Globus pallidus (tissue), 1 donor: ENCODE measurements at places on chromosomes 4 and X.

GRCh38 chr4:184940500-184940899, 77.8 kb upstream of the HELT start:
- no peak for DNase-seq

DNA sequence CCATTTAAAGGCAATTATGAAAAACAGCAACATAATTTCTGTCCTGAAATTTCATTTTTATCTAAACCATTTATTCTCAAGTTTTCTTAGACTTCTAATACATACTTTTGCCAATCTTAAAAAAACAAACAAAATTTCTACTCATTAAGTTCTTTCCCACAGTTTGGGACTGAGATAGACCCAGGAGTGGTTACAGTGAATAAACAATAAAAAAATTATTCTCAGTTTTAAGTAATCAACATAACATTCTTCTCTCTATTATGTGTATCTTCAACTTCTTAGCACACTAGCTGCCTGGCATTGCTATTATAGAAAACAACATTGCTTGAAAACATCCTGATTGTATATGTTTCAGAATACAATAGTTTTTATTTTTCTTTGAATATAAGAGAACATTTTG, 532.8 kb downstream of the IL15 start:
- DNase-seq: no peak

DNA sequence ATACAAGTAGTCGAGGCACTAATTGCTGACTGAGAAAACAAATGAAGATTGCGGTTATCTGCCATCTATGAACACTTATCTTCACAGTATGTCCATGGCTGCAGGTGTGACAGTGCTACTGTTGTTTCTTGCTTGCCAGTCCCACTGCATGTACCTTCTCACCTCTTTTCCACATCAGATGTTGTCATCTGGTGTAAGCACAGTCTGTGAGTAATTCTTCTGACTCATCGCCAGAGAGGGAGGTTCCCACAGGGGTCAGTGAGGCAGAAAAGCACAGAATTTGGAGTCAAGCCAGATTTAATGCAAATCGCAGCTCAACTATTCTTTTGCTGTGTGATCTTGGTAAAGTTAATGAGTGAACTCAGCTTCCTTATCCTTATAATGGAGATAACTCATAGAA, 144.4 kb downstream of the GLRA2 start:
- no peak for DNase-seq

DNA sequence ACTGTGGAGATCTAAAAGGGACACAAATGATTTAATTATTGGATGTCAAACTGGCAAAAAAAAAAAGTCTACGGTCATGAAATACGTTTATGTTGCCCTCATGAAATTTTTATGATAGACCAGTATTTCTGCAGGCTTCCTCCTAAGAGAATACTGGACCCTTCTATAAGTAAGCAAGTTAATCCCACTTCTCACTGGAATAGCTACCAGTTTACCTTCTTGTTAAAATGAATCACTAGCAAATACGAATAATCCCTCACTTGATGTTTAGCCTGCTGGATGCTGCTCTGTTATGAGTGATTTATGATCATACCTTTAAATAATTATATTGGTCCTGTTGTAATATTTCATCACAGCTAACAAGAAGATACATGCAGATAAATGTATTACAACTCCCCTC, 39.6 kb upstream of the GRID2 start:
- DNase-seq: no peak

GRCh38 chrX:7334253-7334935, 186.4 kb upstream of the PUDP start:
- no peak for DNase-seq

DNA sequence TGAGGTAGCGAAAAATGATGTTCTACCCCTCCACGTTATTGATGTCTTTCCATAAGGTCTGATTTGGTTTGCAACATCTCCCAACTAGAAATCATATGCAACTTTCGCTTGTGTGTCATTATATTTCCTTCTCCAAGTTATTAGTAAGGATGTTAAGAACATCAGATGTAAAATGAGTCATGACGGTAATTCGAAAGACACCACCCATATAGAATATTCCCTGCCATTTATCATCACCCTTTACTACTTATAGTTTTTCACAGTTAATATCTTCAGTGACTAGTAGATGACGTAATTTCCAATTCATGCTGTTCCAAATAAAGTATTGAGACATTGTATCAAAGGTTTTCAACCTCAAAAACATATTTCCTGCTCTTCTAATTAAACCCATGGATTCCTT, 146.7 kb upstream of the MAP3K15 start:
- no peak for DNase-seq

DNA sequence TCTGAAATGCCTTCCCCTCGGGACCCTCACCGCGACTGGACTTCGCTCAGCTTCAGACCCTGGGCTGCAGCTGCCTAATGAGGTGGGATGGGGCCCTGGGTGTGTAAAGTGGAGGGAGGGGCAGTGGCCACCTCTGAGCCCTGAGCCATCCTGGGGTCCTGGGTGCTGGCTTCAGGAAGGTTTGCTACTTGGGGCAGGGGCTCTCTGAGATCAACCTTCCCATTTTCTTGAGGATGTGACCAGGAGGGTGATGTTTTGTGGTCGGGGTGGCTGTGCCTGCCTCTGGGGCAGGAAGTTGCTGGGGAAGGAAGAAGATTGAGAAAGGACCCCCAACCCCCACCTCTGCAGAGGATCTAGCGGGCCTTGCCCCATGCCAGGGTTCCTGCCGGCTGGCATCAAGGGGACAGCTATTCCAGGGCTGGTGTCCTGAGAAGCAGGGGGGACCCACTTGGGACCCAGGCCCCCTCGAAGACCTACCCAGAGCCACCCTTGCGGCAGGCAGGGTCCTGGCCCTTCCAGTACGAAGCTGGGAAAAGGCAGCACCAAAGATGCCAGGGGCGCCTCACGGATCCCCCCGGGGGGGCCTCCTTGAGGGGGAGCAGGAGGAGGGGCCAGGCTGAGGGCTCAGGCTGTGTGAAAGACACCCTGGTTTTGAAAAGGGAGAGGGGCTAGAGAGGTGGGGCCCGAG, 6.5 kb downstream of the SH3BP2 start:
- DNase-seq: no peak

GRCh38 chrX:39550795-39551361, 546.9 kb downstream of the BCOR start:
- no peak for DNase-seq

- peak; percentile 52 for DNase-seq
Observed at GRCh38 chrX:73562984-73563737, at the start of gene CHIC1. CHIC1 (plus strand) TSS chrX:73563197; CDS start chrX:73563285, 88 bp downstream.

DNA sequence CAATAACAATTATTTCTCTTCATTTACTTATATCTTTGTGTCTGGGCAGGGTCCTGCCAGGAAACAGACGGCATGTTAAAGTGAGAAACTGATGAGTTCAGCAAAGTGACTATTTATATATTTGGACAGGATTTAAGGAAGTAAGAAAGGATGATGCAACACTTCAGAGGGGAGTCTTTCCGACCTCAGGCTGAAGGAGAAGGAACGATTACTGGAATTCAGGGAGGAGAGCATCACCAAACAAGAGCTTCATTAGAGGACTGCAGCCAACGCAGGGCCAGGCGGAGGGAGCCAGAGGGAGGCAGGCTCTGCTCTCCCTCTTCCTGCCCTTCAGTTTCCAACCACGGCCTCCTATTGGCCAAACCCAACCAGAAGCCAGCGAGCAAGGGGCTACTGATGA, 1.5 kb upstream of the TLR7 start:
- peak; percentile 7 for DNase-seq

GRCh38 chr4:175444512-175444911, 367.6 kb downstream of the GPM6A start:
- DNase-seq: no peak

DNA sequence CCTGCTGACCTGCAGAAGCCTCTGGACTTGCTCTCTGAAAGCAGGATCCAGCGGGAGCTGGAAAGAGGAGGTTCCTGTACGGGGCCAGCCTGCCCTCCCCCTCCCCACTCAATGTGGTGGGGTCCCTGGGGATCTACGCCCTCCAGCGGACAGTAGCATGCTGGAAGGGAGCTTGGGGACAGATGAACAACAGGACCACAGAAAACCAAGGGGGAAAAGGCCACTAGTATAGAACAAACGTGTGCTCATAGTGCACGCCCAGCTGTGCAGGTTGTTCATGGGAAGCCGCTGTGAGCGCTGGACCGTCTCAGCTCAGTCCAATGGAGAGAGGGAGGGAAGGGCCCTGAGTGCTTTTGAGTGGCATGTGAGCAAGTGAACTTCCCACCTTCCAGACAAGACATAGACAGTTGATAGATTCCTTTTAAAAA, 15.8 kb downstream of the HMX1 start:
- no peak for DNase-seq

DNA sequence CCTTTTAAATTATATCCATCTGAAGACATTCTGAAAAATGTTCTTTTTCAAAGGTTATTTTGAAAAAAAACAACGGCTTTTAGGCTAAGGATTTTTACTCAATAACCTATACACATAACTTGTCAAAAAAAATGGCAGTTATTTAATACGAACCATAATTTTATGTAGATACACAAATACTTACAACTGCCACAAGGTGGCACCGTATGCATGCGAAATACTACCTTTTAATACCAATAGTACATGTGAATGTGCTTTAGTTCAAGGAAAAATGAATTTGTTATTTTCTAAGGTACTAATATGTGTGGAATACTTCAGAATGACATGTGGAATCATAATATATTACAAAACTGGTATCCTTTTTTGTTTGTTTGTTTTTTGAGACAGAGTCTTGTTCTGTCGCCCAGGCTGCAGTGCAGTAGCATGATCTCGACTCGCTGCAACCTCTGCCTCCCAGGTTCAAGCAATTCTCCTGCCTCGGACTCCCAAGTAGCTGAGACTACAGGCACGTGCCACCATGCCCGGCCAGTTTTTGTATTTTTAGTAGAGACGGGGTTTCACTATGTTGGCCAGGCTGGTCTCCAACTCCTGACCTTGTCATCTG, 4.6 kb upstream of the MAD2L1 start:
- DNase-seq: peak; percentile 68

GRCh38 chrX:103092942-103093341, at the start of gene NXF3:
NXF3 (minus strand) TSS chrX:103093143; CDS start chrX:103093023, 120 bp downstream.
- DNase-seq: no peak

- no peak for DNase-seq
Observed at GRCh38 chr4:55069248-55069647, 56.1 kb downstream of the KDR start.

DNA sequence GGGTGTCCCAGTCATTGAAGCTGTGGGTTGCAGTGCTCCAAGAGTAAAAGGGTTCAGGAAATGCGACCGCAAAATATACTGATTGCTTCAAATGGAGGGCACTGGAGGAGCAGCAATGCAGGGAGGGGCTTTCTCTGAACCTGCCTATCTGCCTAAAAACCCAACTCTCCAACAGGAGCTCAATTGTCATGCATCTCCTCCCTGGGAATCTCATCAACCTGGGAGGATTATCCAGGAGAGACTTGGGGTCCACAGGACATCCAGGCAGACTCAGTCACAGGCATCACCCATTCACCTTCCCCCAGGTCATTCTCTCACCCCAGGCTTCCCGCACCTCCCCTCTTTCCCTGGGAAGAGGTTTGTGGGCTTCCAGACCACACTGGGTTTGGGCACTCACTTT, 38.2 kb upstream of the TLR3 start:
- no peak for DNase-seq

- no peak for DNase-seq
Observed at GRCh38 chrX:144946666-144947065, 300.6 kb upstream of the SPANXN1 start.

- no peak for DNase-seq
Observed at GRCh38 chrX:79107891-79108718, 36.4 kb upstream of the GPR174 start.

DNA sequence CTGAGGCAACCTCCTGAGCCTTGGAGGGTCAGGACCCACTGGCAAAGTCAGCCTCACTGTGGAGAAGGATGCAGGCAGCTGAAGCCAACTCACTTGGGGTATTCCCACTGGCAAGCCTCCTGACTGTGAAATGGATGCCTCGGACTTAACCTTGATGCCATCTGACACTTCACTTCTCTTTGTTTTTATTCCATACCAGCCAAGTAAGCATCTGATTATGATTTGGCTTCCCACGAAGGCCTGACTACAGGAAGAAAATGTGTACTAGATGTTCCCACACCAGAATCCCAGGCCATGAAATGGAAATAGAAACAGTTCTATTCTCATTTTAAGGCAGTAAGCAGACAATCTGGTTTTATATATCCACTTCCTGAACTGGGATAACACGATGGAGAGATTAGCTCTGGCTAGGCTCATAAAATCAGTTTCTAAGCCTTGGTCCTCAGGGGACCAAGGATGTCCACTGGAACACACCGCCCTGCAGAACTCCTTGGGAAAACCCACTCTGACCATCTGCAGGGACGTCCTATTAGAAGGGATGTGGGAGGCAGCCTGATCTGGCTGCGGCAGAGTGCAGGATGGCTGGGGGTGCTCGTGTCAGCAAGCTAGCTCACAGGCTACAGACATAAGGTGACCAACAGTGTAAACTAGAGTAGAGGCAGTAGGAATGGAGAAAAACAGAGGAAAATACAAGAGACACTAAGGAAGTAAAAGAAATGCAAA, 89.3 kb downstream of the TSPAN5 start:
- DNase-seq: no peak

DNA sequence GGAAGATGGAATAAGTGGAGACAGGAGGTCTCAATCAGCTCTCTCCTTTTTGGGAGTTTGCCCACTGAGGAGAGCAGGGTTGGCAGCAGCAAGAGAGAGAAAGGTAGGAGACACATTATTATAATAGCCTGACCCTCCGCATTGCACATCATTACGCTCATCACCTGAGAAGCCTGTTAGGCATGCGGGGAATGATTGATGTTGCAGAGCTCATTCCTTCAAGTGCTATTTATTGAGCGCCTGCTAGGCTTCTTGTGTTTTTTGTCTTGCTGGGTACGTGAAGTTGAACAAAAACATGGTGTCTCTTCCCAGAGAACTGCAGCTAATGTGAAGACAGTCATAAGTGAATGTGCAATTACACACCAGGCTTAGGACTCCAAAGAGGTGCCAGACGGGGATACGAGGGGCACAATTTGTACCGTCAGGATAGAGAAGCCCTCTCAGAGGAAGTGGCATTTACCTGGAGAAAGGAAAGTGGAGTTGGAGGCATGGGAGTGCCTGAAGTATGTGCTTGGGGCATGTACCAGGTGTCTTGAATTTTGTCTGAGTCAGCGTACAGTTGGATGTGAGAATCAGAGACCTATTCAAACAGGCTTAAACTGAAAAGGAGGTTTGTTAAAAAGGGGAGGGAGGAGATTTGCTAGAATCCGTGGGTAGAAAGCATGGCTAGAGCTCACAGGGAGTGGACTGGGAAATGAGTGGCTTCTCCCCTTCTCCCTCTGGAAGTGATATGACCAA, 90.2 kb upstream of the SOD3 start:
- no peak for DNase-seq
